ENCODE measurements at places on chromosomes 7 and 10.

GRCh38 chr10:127610816-127611215 is 61.7 kb downstream of the NPS start:
- DNase-seq = no peak

DNA sequence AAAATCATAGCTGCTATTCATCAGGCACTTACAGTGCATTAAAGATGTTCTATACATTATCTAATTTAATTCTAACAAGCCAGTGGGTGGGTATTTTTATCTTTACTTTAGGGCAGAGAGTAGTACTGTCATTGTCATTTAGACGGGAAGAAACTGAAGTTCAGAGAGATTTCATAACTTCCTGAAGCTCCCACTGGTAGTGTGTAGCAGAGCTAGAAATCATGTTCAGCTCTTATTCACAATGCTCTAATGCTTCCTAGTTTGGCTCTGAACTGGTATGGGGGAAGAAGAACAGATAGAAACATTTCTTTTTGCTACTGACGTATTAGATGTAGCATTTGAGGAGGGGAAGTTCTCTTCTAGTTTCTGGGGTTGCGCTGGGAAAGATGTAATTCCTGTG is 116.7 kb downstream of the CYP26A1 start:
- no peak for DNase-seq

GRCh38 chr10:87816898-87817608 is 973 bp downstream of the ATAD1 start:
- DNase-seq = no peak

- peak; percentile 32 for DNase-seq
Observed at GRCh38 chr10:110057456-110057855, 49.7 kb downstream of the ADD3 start.

GRCh38 chr7:2080060-2080387 is 152.7 kb downstream of the MAD1L1 start:
- DNase-seq = no peak

GRCh38 chr10:24552346-24553016 is 171.2 kb downstream of the ARHGAP21 start:
- DNase-seq = no peak

DNA sequence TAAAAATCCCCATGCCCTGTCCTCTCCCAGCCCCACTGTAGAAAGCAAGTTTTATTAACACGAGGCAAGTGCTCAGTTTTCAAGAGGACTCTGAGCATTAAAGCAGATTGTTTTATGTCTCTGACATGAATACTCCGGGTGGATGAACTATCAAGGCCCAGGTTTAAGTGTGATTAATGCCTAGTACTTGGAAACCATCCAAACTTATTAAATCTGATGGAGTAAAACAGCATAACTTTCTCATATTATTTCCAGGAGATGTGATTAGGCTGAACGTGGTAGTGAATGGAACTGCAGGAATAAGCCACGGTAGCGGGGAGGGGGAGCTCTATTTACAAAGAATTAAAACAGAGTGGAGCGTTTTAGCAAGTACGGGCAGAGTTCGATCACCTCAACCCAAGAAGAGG is 144.2 kb upstream of the RNF32 start:
- no peak for DNase-seq

GRCh38 chr7:90764848-90765570 is 168.9 kb downstream of the CDK14 start:
- DNase-seq = no peak

GRCh38 chr10:132520177-132520811 is 17.3 kb upstream of the INPP5A start:
- peak; percentile 58 for DNase-seq

DNA sequence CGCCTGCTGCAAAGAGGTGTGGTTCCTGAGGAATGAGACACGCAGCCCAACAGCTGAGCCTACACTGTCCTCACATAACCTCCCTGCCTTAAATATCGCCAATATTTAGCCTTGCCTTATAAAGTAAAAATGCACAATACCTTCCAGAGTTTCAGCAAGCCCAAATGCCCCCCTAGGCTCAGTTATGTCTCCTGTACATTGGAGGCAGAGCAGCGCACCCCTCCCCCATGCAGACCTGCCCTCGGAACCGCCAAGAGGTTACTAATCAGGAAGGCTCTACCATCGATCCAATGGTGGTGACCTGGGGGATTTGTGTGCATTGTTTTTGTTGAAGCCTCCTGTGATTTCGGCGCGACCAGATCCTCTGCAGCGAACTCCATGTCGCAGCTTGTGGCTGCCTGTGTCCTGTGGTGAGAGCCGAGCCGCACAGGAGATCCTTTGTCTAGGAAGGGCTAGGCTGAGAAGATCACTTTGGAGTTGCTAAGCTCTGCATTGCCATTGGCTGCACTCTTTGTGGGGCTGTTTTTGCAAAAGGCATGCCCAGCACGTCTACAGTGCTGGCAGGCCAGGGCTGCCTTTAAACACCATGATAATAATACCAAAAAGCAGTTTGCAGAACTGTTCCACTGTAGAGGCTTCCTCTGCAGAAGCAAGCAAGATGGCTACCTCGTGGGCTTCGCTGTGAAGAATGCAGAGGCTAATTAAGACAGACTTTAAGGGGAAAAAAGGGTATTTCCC is 40.1 kb downstream of the TET1 start:
- DNase-seq = no peak

GRCh38 chr10:4474829-4475228 is 351.2 kb upstream of the AKR1E2 start:
- no peak for DNase-seq

DNA sequence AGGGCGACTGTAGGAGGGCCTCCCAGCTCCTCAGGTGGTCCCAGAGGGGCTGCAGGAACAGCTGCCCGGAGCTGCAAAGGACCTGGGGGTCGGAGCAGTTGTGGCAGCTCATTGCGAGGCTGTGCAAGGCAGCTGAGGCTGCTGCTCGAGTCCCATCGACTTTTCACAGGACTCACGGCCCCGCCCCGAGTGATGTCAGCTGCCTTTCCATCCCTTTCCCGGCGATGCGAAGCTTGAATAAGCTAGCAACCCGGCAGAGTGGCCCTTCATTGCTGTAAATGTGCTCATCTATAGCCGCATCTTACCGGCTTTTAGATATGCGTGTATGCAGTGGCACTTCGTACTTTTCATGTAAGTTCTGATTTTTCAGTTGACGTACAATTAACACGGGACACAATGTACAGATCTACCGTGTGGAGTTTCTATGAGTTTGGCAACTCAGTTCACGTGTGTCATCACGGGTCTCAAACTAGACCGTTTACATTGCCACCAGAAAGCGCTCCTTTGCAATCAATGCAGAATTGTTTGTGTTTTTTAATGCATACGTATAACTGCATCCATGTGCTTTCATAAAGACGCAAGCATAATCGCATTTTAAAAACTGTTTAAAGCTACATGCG is at the start of gene CH25H:
Gene CH25H, minus strand, starts transcription at position 137 of the 620 bp plus-strand sequence. Its CDS starts 25 bp downstream, at position 112.
- no peak for DNase-seq

GRCh38 chr10:48803801-48804584 is 119.3 kb downstream of the WDFY4 start:
- no peak for DNase-seq

DNA sequence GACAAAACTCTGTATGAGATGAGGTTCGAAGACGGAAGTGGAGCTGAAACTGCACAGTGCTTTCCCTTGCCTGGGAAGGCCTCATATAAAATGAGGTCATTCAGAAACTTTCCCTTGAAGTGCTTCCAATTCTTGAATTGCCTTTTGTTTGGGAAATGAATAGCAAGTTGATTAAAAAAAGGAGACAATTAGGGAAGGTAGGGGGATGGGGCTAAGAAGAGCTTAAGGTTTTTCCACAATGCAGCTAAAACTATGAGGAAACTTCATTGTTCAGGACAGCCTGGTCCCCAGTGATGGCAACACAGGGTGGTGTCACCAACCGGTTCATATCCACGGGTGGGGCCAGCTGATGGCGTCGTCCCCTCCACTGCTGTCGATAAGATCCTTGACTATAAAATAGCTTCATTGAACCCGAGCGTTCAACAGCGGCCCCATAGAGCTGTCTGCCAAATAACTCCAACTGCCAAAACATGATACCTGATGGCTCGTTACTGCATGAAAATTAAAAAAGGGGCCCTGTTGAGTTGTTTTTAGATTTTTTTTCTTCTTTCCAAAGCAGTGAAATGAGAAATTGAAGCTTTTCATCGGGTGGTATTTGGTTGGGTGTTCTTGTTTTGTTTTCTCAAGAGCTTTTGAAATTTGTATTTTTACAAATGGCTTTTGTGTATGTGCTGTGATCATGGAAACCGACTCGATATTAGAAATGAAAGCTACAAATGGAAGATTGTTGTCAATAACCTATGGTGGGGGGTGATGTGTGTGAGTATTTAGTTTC is 2.8 kb upstream of the CELF2 start:
- DNase-seq = no peak

GRCh38 chr7:5526100-5526905 is 102.7 kb upstream of the TNRC18 start:
- no peak for DNase-seq

- no peak for DNase-seq
Observed at GRCh38 chr10:48236199-48236621, 38.3 kb downstream of the FRMPD2 start.

All from HFF-Myc (cell line).